ENCODE measurements at places on chromosomes 2 and 18.

DNA sequence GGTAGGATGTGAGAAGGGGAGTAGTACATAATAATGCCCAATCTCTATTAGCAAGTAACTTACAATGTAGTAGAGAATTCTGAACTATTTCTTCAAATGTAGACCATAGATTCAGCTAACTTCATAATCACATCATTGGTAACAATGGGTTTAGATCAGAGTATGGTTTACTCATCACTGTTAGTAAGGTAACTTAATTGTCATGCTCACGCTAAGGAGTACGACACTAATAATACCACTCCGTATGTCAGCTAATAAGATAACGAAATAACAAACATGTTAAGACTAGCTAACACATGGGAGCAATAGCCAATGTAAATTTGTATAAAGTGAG is 56.4 kb upstream of the CCDC141 start:
- DNase-seq = no peak

DNA sequence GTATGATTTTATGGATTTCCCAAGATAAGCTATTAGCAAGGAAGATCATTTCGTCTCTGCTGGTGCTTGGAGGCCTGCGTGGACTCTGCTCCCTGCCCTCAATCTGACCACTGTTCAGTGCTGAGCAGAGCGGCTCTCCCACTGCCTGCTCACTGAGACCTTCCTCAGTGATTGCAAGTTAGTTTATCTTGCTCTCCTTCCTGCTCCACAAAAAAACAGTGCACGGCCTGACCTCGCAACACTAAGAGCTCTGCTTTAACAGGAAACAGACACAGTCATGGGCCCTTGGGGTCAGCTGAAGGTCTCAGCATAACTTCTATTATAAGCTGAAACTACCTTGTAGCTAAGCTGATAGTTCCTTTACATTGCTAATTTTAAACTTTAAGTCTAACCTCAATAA is 53.1 kb downstream of the PRELID3A start:
- no peak for DNase-seq

GRCh38 chr2:189171956-189172609 is 7.5 kb downstream of the COL5A2 start:
- DNase-seq = no peak

DNA sequence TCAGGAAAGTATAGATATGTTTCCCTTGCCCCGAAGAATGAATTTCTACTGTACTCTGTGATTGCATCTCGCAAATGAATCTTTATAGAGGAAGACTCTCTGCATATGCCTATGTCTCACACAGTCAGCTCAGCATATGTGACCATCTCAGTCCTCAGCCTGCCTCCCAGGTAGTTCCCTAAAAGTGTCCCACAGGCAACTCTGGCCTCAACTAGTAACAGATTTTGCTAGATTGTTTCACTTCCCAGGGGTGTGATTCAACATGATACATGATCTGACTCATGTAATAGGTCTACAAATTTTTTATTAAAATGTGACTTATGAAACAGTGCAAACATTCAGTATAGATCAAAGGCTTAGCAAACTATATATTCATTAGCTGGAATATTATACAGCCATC is 296.6 kb upstream of the CRIM1 start:
- DNase-seq = no peak

GRCh38 chr2:53576166-53576565 is 191.4 kb upstream of the CHAC2 start:
- peak; percentile 18 for DNase-seq

DNA sequence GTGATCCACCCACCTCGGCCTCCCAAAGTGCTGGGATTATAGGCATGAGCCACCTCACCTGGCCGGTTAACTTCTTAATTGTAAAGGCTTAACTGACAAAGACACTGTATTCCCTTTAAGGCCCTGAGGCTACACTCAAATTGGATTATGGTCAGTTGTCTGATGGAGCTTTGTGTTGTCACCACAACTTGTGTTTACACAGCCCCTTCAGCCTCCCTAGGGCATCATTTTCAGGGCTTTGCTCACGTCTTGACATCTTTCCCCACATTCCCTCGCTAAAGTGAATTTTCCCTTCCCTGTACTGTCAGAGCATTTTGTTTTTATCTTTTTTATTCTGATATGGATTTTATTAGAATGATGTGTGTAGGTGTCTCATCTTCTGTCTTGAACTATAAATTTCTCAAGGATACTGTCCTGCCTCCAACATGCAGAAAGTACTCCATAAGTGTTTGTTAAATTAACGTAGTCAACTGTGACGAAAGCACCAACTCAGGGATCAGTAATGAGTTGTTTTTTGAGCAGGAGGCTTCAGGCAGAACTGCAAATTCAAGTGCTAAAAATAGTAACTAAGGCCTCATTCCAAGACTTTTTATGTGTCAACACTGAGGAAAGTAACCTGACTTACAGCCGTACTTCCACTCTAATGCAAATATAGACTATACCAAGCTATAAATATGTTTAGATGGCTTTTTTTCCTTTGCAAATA is 77.1 kb upstream of the NARS1 start:
- peak; percentile 74 for DNase-seq

DNA sequence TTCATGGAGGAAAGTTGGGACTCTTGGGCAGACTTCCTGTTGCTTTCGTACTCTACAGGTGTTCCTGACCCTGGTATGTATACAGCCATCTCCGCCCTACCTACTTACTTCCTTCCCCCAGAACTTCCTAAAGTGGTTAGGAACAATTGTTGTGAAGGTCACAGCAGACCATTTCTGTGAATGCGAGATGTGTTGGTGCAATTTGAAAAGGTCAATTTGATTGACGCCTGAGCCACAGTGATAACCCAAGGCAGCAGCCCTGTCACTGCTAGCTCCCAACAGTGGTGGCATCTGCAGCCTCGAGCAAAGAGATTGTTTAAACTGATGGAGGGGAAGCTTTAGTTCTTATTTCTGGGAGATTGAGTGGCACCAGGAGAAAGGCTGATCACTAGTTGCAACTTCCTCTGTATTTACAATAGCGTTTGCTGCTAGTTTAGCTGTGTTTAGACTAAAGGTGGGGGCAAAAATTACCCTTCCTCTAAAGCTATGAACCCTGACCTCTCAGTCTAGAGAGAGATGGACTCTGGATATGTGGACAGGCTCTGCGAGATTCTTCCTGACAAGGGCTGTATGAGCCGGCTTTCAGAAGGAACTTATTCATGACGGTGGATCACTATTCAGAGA is 78.3 kb upstream of the MAP4K3 start:
- no peak for DNase-seq

Measured in fibroblast of upper back skin (primary cell).